Globus pallidus (tissue), 1 donor: ENCODE measurements at places on chromosomes 12 and 14.

DNA sequence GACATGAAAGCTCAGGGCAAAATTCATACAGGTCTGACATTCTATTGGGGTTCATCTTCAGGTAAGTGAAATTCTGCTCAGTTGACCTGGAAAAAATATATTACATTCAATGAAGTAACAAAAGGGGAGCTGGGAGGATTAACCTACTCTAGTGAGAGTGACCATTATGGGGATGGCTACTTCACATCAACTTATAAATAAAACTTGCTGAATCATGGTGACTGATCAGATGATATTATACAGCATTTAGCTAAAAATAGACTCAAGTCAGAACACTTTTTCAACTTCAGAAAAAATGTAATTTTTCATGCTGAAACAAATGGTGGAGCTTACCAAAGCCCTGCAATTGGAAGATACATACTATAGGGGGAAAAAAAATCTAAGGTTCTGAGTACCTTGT, 800.2 kb downstream of the FSCB start:
- no peak for DNase-seq

DNA sequence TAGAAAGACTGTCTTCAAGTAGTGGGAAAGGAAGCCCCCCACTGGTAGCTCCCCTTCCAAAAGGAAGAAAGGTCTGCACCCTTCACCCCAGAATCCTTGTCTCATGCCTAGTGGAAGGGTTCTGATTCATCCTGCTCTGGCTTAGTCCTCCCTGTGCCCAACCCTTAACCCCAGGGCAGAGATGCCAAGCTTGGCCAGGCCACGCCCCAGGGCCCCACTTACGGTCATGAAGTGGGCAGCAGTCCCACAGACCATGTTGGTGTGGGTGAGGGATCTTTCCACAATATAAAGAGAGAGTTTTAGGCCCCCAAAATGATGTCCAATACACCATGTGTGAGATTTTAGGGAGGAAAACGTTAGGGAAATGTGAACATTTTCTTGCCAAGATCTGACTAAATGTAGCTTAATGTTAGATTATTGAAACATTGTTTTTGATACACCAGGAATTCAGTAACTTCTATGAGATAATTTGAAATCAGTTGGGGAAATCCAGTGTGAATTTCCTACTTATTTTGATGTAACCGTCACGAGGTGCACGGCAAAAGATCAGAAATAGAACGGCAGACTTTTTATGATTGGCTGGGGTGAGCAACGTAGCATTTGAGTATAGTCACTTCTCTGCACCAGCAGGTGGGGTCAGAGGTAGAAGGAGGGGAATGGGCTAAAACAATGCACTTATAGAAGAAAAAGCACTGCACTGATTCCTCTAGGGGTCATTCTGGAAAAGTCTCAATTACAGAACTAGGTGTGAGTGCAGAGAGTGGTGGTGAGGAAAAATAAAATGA, 8.2 kb upstream of the SSPN start:
- no peak for DNase-seq

GRCh38 chr14:92400579-92401444, 77.8 kb downstream of the SLC24A4 start:
- DNase-seq, result peak; percentile 60

GRCh38 chr12:121769831-121770301, 23.6 kb downstream of the RHOF start:
- DNase-seq, result no peak

DNA sequence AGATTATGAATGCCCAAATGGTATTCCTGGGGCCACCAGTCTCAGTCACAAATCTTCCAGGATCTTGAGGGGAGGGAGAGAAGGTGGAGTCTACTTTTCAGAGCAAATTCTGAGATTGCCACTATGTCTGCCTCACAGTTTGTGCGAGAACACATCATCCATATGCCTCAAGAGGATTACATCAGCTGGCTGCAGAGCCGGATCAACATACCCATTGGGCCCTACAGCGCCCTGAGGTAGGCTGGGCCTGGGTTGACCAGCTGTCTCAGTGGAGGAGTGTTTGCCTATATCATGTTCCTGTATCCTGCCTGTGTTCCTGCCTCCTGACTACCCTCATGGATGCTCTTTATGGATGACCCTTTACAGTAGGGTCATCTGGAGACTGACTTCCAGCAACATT, 53.1 kb upstream of the TMEM233 start:
- no peak for DNase-seq

DNA sequence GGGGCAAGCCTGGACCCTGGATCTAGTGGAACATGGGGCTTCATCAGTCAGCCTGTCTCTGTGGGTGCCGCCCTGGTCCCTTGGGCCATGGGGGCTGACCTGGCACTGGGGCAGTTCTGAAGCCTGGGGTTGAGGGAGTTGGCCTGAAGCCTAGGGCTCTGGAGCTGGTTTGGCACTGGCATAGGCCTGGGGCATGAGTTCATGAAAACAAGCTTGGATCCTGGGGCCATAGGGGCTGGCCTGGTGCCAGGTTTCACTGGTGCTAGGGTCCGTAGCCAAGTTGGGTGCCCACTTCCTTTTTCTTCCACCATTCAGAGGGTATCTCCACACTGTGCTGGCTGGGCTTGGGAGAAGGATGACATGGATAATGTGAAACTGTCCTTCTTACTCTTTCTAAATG, 26.6 kb upstream of the ANO4 start:
- DNase-seq, result no peak
